ENCODE measurements at places on chromosomes 1 and 21.

DNA sequence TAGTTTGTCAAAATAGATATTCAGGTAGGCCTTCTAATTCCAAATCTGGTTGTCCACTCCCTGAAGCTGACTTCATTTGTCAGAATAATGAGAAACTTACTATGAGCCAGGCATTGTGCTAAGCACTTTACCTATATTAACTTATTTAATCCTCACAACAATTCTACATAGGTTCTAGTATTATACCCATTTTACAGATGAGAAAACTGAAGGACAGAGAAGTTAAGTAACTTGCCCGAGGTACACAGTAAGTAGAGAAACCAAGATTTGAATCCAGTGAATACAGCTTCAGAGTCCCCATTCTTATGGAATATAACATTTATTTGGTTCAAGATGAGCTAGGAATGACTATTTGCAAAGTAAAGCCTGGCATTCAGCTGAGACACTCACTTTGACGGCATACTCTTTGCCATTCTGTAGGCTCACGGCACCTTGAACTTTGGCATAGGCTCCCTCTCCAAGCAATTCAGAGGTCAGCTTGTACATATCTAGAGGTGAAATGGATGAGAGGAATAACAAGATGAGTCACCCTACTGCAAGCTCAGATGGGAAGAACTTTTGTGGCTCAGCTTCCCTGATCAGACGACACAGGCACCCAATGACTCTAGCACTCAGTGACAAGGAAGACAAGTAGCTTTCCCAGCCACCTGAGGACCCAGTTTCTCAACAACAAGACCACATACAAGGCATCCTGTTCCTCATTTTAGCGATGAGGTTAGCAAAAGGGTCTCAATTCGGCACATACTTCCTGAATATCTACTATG, 23.7 kb downstream of the MKNK1 start:
- no peak for DNase-seq

- no peak for DNase-seq
These were observed 15.3 kb upstream of the KLHDC8A start for GRCh38 chr1:205371871-205372660.

DNA sequence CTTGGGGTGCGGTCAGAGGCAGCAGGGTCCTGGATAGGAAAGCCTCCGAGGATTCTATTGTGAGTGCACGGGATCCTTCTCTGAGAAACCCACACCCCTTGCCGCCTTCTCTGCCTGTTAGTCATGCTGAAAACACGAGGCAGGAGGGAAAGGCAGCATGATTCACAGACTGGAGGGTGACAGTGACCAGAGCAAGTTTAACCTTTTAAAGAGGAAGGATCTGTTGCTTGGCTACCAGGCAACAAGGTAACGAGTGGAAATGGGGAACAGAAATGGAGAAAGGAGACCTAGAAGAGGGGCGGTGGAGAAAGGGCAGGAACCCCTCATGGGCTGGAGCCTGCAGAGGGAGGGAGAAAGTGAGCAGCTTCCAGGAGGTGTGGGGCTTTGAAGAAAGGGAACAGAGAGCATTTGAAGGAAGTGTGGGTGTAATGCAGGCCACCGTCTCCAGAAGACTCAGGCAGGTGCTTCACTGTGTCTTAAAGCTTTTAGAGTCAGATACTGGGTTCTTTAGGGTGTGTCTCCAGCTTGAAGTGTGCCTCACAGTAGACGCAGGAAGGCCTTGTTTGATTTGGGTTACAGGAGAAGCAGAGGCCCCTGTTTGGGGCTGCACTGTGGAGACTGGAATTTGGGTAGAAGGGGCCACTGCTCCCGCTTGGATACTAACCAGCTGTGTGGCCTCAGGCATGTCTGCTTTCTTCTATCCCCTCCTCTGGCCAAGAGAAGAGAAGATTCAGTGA, 19.1 kb downstream of the OPTC start:
- peak; percentile 18 for DNase-seq

GRCh38 chr1:203926025-203926540, 64.7 kb downstream of the SNRPE start:
- DNase-seq: no peak

DNA sequence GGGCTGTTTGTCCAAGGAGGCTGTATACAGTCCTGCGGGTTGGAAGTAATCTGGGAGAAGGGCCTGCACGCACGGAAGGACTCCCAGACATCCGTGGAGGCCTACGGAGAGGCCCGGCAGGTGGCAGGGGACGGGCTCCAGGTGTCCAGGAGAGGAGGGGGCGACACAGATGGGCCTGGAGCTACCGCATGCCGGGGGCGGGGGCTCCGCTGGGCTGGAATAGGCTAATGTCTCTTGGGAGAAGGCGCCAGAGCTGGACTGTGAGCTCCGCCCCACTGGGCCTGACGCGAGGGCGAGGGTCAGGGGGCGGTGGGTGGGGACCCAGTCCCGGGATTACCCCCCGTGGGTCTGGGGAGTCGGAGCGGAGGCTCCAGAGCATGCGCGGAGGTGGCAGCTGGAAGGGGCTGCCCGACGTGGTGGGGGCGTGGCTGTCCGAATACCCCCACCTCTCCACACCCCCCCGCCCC, 659 bp downstream of the AGO1 start:
- DNase-seq: peak; percentile 16

DNA sequence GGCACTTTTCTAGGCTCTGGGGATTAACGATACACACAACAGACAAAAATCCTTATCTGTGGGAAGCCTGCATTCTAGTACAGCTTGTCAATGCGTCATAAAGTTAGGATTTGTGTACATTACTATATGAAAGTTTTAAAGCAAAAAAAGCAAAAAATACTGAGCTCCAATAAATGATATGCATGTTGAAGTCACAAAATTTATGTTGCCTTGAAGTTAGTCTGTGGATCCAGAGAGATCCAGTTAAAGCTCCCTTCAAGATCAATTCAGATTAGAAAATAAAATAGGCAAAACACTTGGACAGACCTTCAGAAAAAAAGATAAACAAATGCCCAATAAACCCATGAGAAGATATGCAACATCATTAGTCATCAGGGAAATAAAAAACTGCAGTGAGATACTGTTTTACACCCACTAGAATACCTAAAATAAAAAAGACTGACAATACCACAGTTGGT, 33.1 kb upstream of the KCNQ4 start:
- DNase-seq: no peak

GRCh38 chr21:28159396-28159795, 833.3 kb downstream of the LTN1 start:
- DNase-seq: no peak

DNA sequence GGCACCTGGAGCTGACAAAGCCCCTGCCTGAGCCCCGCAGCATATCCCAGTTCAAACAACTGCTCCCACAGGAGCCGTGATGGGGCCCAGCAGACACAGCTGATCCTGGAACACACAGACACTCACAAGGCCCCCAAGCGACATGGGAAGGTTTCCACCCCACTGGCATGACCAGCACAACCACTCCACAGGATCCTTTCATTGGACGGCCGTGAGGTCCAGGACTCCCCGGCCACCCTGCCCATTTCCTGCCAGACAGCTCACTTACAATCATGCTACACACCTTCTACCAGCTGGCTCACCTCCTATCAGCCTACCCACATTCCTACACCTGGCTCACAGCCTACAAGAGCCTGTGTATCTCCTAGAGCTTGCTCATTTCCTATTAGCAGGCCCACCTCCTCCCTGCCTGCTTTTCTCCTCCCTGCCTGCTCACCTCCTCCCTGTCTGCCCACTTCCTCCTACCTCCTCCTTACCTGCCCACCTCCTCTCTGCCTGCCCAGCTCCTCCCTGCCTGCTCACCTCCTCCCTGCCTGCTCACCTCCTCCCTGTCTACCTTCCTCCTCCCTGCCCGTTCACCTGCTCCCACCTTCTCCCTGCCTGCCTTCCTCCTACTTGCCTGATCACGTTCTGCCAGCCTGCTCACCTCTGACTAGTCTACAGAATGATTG, 73.9 kb downstream of the MATN1 start:
- DNase-seq: no peak

- no peak for DNase-seq
These were observed 485.9 kb downstream of the OMA1 start for GRCh38 chr1:58060559-58061170.

DNA sequence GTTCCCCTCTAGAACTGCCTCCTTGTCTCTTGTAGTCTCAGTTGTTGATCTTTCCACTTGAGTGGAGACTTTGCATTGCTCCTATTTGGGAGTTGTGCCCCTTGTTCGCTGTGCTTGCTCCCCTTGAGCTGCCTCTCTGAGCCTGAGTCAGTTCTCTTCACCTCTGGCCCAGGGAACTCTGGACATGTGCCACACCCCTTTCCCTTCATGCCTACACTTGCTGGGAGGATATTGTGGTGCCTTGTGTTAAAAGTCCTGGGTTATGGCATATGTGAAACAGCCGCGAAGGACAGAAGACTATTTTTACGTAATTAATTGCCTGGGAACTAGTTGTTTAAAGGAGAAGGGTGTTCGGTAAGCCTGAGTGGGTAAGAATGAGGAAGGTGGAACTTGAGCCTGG, 32.2 kb upstream of the RPTN start:
- no peak for DNase-seq

DNA sequence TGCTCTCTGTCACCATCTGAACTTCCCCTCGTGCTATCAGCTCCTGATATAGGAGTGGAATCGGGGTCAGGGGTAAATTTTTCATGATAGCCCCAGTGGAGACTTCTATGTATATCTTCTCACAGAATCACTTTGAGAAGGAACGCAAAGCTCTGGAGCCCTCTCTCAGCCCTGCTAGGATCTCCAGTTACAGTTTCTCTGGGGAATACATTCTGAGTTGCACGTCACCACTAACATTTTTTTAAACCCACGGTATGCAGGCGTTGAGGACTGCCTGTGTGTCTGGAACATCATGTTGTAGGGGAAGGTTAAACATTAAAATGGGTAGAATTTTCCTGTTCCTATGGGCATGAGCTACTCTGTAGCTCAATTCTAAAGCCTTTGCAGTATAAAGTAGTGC, 116.4 kb upstream of the FAM78B start:
- DNase-seq: no peak

DNA sequence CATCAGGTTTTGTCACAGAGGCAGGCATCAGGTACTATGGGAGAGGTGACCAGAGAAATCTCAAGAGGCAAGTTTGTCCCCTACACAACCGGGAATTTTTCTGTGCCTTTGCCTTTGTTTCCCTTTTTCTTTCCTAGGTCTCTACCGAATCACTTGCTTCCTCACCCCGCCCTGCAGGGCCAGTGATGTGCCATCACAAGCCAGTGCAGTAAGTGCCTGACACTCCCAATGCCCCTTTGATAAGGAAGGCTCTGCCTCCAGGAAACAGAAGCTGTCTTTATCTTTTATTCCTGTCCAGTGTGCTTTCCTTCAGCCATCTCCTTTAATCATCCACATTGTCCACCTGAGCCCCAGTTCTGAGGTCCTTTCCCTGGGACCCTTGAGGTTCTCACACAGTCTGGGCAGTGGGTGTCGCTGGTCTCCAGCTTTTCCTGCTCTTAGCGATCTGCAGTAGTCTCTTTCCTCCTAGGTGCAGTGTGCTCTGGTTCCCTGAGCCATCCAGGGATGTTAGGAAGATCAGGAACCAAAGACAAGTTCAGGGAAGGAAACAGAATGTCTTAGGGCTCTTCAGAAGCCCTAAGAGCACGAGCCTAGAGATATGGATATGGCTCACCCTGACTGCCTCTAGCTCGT, 36.6 kb downstream of the GJA5 start:
- no peak for DNase-seq

GRCh38 chr1:204093421-204093717, 20.5 kb downstream of the SOX13 start:
- DNase-seq: no peak

DNA sequence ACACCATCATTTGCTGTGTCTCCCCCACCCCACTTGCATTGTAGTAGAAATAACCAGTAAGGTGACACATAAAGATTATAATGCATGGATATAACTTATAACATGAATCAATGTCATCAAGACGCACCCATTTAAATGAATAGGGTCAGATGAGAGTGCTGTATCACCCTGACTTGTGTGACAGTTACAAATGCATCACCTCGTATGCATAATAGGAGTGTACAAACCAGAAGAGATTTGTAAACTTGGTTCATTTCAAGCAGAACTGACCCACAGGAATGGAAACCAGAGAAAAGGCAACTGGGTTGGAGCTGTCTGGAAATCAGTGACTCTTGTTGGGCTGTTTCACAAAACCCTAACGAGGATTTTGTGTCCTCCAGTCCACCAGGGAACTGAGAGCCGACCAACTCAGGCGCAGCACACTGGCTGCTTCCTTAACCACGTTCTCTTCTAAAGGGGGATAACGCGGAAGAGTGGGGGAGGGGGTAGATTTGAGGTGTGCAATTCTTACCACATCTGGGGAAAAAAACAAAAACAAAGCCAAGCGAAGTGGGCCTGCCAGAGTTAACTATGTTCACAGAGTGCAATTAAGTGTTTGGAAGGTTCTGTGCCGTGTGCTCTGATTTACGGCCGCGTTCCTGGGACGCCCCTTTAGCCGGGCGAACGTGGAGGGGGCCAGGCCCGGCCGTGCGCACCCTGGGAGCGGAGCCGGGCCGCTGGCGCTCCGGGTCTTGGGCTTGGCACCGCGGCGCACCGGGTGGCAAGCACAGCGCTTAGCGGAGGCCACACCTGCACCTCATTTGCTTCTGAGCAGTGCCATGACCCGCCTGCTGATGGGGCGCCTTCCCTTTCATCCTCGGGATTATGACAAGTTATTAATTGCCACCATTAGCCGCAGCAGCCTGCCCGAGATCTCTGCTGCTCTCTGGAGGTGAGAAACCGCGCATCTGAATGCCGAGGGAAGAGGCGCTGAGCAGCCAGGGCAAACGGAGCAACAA, 248.8 kb upstream of the FOXD3 start:
- DNase-seq: no peak

DNA sequence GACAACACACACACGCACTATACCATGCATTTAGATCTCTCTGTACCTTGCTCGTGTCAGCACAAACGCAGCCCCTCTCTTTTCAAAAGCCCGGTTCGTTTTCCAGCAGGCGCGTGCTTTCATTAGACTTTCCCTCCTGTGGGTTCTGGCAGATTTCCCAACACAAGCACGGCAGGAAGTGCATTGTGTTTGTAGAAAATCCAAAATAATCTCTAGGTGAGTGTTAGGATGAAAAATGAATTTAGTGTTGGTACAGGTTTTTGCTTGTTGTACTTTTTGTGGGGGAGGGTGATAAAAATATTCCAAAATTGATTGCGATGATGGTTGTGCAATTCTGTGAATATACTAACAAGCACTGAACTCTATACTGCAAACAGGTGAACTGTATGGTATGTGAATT, 54.1 kb upstream of the POFUT2 start:
- no peak for DNase-seq

GRCh38 chr1:242467556-242468145, 56.8 kb downstream of the PLD5 start:
- no peak for DNase-seq

- no peak for DNase-seq
These were observed 609 bp upstream of the ATF3 start for GRCh38 chr1:212607913-212608391.

- no peak for DNase-seq
These were observed 487.8 kb downstream of the PCP4 start for GRCh38 chr21:40355076-40355475.

GRCh38 chr1:197200272-197200899, 53.9 kb upstream of the ASPM start:
- no peak for DNase-seq

DNA sequence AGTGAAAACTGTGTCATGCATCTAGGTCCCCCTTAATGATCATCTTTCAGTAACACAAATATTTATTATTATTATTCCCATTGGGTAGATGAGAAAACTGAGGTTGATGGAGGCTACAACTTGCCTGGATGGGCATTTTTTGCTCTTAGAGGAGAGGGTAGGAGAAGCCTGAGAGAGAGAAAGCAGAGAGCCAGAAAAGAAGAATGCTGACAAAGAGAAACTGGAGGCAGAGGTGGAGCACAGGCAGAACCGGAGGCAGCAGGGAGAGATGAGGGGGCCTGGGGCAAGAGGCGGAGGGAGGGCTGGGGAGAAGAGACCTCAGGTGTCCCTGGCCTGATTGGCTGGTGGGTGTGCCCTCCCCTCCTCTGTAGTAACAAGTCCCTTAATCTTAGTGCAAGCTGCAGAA, 4.1 kb downstream of the BLACAT1 start:
- DNase-seq: no peak
